ENCODE measurements at places on chromosomes 7 and 10.

GRCh38 chr10:58781873-58782488 is 269.3 kb downstream of the BICC1 start:
- no peak for DNase-seq

GRCh38 chr7:154672659-154673415 is 330.1 kb downstream of the PAXIP1 start:
- DNase-seq: no peak

- DNase-seq: no peak
These were observed 61.4 kb downstream of the ST7 start for GRCh38 chr7:117014673-117015133.

- no peak for DNase-seq
These were observed 9.0 kb upstream of the BAIAP2L1 start for GRCh38 chr7:98409843-98410242.

DNA sequence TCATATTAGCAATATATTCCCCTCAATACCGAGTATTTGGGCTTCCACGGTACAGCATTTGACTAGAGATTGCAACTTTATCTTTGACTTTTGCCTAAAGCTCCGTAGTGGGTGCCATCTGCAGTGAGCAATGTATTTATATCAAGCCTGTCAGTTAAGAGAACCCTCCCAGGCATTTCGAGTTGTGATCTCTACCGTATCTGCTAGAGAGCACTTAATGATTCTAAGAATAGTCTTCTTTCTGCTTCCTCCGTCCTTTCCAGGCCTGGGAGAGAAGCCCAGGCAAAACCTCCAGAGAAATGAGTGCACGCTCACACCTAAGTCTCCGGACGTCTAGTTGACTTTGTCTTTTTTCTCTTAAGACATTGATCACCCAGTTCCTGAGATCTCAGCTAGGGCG is 210.6 kb downstream of the KLF6 start:
- DNase-seq: no peak

- DNase-seq: no peak
These were observed 14.6 kb upstream of the ZEB1 start for GRCh38 chr10:31304291-31304970.

DNA sequence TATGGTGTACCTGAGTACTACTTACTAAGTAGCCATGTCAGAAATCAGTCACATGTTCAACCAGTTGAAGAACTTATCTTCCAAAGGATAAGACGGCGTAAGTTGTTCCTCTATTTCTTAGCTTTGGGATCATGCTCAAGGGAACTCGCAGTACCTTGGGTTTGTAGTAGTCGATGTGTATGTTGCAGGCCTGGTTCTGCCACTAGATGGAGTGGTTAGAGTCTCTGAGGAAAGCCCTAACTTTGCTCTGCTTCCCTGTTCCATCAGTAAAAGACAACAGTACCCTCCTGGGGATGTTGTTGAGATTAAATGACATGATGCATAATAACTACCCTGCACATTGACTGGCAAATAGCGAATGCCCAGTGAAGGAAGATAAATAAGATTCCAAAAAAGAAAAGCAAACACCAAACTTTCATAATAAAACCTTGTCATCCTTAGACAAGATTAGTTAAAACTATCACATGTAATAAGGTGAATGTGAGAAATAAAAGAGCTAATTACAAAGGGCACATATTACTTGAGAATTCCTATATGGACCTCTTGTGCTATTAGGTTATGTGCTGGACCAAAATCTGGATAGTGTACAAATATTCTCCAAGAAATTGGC is 165.9 kb downstream of the ABCA13 start:
- no peak for DNase-seq

DNA sequence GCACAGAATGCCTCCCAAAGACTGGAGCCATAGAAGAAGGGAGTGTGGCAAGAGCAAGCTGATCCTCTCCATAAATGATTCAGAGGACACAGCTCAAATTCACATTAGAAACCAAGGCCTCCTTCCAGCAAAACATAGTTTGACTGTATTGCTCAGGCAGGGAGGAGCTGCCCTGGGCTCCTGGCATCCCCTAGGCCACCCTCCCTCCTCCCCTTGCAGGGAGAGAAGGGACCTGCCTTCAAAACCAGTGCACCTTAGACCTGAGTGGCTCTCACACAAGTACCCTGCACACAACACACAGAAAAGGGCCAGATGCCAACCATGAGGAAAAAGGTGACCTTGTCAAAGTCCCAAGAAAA is 64.7 kb downstream of the CREB3L2 start:
- no peak for DNase-seq

DNA sequence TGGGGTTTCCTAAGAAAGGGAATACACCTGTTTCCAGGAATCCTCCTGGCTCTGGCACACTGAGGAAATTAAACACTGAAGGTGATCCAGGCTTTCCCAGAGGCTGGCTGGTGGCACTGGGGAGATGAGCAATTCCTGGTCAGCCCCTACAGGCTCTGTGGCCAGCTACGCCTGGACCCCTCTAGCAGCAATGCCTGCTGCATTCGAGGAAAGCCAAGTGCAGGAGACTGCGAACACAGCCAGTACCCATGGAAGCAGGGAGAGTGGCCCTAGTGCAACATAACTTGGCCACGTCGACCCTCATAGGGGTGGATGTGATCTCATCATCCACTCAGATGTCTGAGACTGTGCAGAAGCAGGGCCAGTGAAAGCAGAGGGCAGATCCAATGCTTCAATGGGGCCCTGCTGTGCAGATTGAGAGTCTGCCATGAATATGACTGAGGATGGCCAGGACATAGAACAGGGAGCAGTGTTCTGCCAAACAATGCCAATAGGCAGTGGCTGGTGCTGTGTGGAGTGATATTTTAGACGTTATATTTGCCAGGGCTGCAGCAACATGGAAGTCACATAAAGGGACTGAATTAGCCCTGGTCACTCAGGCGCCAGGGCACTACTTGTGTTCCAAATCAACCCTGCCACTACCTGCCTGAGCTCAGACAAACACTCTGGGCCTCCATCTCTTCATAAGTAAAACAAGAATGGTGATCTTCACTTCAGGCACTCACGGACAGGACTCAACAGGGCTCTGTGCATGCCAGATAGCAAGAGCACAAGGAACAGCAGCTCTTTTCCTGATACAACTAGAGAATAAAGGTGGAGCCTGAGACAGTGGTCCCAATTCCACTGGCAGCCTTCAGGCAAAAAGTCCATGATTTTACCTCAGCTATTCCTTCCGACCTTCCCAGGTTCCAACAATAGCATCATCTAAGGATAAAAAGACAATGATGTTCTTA is 2.4 kb downstream of the ZNF488 start:
- DNase-seq: no peak

- DNase-seq: no peak
These were observed 41.9 kb downstream of the CALML3 start for GRCh38 chr10:5566614-5567013.

DNA sequence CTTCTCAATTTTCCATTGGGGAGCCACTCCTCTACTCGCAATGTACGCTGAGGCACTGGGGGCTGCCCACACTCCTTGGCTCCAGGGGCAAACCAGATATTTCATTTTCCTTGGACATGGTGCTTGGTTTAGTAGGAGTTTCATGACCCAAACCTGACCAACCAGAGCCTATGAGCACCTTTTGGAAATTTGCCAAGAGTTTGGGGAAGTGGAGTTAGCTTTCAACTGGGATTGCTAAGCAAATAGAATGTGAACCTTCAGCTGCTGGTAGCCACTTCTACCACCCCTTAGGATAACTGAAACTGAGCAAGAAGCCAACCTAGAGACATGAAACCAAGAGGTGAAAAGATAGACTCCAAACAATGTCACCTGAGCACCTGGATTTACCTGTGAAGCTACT is 74.9 kb upstream of the COL13A1 start:
- DNase-seq: no peak

GRCh38 chr10:133455196-133455595 is 1.5 kb downstream of the SCART1 start:
- DNase-seq: no peak

GRCh38 chr10:119596537-119597404 is at the start of gene TIAL1:
TSS of gene TIAL1 (minus strand) at chr10:119596964. CDS start at chr10:119596465, 499 bp downstream.
- DNase-seq: peak; percentile 85

- no peak for DNase-seq
These were observed 102.7 kb downstream of the CABCOCO1 start for GRCh38 chr10:61765176-61766087.

DNA sequence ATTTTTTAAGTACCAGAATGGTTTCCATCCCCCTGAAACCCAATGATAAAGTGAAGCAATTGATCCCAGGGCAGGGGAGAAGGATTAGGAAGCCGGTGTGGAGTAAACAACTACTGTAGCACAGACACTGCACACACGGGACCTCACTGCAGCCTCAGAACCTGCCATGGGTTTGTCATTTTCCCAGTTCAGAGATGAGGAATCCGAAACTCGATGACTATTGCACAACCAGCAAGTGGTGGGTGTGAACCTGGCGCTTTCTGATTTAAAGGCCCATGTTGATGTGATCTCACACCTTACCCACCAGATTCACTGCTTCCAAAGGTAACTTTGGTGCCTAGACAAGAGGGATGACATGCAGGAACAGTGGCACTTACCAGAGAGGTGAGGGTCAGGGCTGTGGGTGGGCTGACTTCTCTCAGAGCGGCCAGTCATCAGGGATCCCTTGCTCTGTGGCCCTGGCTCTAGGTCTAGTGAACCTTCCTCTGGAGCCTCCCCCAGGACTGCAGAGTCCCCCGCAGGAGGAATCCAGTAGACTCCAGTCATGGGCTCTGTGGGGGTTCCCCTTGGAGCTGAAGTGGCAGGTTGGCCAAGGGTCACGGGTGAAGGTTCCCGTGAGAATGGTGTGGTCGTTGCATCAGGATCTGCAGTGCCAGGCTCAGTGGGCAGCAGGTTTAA is 62.8 kb downstream of the PKD1L1 start:
- no peak for DNase-seq

DNA sequence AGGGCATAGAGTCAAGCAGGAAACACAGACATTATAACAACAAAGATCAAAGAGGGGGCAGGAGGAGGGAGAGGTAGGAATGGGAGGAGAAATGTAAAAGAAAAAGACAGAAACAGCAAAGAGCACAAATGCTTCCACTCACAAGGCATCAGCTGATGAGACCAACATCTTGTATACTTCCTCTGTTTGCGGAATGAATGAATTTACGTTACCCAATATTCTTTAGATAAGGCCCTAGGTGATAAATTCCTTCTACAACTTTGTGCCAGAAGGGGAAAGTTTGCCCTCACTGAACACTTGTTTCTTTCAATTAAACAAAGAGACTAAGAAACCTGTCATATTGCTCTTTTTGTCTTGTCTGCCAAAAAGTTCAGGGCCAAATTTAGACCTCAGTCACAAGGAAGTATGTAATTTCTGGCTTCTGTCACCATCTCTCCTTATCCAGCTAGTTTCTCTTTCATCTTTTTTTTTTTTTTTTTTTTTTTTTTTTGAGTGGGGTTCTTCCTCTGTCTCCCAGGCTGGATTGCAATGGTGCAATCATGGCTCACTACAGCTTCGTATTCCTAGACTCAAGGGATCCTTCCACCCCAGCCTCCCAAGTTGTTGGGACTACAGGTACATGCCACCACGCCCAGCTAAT is 116.4 kb upstream of the NANOS1 start:
- DNase-seq: no peak

GRCh38 chr10:5812283-5813090 is 747 bp downstream of the GDI2 start:
- peak; percentile 27 for DNase-seq

- DNase-seq: no peak
These were observed 14.2 kb downstream of the ENTPD7 start for GRCh38 chr10:99673492-99673891.

DNA sequence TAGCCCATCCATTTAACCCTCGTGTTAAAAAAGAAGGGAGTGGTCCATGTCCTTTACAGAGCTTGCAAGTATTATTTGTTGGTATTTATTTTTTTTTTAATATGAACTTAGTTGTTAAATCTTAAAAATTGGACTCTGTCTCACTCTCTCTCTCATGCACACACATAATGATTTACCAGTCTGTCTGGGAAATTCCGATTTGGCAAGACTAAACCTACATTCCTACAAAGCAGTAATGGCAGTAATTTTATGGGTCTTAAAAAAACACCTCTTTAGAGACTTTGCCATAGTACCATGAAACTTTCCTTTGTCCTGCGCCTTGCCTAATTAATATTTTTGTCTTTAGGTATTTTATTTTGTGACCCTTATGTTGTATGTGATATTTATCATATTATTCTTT is 239.5 kb upstream of the PPP1R3A start:
- DNase-seq: no peak

- no peak for DNase-seq
These were observed 4.6 kb downstream of the NKX2-3 start for GRCh38 chr10:99537086-99537988.

DNA sequence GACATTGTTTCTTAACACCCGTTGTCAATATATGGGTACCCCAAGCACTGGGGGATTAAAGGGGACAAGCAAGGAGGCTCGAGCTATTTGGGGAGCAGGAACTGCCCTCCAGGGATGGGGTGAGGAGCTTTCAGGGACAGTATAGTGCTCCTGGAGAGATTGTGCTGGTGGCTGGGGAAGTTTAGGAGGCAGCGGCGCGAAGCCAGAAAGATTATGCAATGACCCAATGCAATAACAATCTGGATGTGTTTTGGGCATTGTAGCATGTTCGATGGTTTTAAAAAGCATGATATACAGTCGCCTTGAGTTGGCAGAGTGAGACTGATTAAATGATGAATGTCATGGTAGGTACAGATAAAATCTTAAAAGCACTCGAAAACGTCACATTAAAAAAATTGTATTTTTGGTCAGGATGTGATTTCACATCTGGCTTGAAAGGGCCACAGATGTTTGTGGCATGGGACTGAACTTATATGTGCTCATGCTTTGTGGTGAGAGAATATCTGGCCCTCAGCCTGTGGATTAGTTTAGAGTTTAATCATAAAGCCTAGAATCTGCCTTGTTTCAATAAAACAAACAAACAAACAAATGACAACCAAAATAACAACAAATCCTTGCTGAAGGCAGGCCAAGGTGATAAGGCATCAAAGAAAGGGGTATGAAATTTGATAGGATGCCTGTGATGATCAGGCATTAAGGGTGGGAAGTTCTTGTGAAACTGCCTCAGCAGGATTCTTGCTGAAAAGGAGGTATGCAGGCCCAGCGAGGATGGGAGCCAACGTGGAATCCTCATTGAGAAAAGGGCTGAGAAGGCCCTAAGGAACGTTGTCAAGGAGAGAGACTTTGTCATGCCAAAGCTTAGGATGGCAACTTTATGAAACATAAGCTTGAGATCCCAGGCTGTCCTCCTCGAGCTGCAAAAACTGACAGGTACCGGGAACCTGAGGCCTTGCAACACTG is 417.1 kb upstream of the KLF6 start:
- DNase-seq: no peak

- no peak for DNase-seq
These were observed 19.0 kb upstream of the PDE1C start for GRCh38 chr7:32089256-32089655.

GRCh38 chr7:143131781-143132180 is at the start of gene PIP:
TSS of gene PIP (plus strand) at chr7:143132077. CDS start at chr7:143132117, 40 bp downstream.
- no peak for DNase-seq

- DNase-seq: no peak
These were observed 6.6 kb downstream of the PILRB start for GRCh38 chr7:100364480-100364879.

DNA sequence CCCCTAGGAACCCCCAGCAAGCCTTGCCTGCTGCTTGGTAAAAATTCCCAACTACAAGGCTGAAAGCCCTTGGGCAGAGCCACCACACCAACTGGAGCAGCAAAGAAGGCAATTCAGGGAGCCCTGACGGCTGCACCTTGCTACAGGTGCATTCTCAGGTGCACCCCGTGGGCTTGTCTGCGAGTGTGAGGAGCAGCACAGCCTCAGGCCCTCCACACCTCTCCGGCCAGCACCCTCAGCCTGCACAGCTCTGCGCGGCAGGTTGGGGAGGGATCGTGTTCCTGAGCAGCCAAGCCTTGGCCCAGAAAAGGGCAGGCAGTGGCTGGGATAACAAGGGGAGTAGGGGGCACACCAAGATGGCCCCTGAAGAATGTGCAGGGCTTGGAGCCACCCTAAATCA is 104.1 kb downstream of the FAM53B start:
- DNase-seq: no peak
